Stimulated activated CD8-positive, alpha-beta memory T cell treated with anti-CD3 and anti-CD28 coated beads, Interleukin-15, amount 100 ng/mL, for 1 hour (primary cell): ENCODE measurements at places on chromosomes 12 and 14.

GRCh38 chr14:75977582-75977943 lies 4.2 kb downstream of the TGFB3 start:
- no peak for DNase-seq

DNA sequence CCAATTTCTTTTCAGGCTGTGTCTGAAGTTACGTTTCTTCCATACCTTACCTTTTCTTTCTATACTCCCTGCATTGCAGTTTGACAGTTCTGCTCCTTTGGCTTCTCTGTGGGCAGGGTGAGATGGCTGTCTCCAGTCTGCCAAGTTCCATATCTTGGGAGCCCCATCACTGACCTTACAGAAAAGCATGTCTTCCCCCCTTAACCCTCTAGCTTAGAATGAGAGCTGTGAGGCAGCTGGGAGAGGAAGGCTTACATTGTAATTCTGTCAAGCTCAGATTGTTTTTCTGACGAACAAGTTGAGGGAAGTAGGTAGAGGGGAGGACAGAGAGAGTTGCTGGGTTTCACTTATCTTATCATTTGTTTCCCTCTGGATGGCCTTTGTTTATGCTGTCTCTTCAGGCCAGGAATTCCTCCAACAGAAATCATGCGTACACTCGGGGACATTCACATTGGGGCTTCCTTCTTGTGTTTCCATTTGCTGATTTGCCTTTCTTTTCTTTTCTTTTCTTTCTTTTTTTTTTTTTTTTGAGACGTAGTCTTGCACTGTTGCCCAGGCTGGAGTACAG lies 9.3 kb downstream of the DAAM1 start:
- DNase-seq, result no peak

GRCh38 chr12:130988751-130989150 lies 35.0 kb downstream of the ADGRD1 start:
- DNase-seq, result no peak

- DNase-seq, result no peak
These were observed 45.4 kb downstream of the KDM2B start for GRCh38 chr12:121535150-121536053.

DNA sequence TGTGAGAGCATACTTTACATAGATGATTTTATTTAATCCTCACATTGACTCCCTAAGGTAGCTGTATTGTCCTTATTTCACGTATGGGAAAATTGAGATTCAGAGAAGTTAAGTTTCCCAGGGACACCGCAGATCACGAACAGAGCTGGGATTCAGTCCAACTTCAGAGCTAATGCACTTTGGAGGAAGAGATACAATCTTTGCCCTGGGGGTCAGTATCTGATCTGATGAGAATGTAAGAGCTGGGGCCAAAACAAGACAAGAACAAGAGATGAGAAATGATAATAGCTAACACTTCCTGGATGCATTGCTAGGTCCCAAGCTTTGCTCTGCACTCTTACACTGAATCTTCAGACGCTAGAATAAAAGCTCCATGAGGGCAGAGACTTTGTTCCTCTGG lies 6.0 kb upstream of the CSAD start:
- DNase-seq, result no peak
